ENCODE measurements at places on chromosomes 13 and 19. TPM values are rescaled to one million over a fixed set of nuclear protein-coding genes. Genes with fewer than 3 reads are reported as not detected.

DNA sequence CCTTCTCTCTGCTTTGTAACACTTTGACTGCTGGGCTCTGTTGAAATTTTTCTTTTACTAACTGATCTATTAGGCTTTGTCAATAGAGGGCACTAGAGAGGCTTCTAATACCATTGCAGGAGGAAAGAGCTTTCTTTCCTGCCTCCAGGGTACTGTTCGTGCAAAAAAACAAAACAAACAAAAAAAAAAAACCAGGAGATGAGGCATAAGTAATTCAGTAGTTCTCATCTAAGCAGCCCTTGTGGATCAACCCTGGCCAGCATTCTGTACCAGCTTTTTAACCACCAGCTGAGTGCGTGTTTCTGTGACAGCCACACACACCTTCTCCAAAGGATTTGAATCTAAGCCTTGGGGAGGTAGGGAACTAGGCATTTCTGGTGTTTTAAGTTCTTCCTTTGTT lies 1707.6 kb upstream of the SLC10A2 start:
- no peak overlapping the region for H3K27ac ChIP-seq
- H3K27me3 ChIP-seq = no peaks in the 10 kb centered on the region
- no peaks in the 10 kb centered on the region for H3K4me1 ChIP-seq
- no peak for DNase-seq
- H3K4me3 ChIP-seq = no peak overlapping the region

GRCh38 chr13:40682449-40683240 lies 16.2 kb upstream of the FOXO1 start:
- no peaks in the 10 kb centered on the region for H3K4me1 ChIP-seq
- H3K27me3 ChIP-seq = no peaks in the 10 kb centered on the region
- H3K36me3 ChIP-seq = no peaks in the 10 kb centered on the region
- DNase-seq = no peak
- no peak overlapping the region for H3K27ac ChIP-seq

GRCh38 chr13:30616927-30617314 lies 799 bp upstream of the USPL1 start:
- H3K27ac ChIP-seq = peak overlapping the region; percentile 74
- no peaks in the 10 kb centered on the region for H3K36me3 ChIP-seq
- H3K27me3 ChIP-seq = no peaks in the 10 kb centered on the region
- DNase-seq = no peak

DNA sequence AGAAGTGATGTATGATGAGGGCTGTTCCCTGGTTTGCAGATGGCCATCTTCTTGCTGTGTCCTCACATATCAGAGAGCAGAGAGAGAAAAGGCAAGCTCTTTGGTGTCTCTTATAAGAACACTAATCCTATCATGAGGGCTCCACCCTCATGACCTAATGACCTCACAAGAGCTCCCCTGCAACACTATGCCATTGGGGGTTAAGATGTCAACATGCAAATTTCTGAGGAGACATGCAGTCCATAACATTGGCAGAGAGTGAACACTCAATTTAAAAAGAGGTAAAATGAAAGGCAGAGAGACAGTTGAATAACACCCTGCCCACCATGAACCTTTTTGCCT lies 10.9 kb downstream of the FAM187B start:
- H3K27ac ChIP-seq = no peak overlapping the region
- H3K4me3 ChIP-seq = no peak overlapping the region
- H3K36me3 ChIP-seq = no peaks in the 10 kb centered on the region
- H3K4me1 ChIP-seq = no peaks in the 10 kb centered on the region

GRCh38 chr19:10694706-10695307 lies 6.4 kb upstream of the QTRT1 start:
- no peaks in the 10 kb centered on the region for H3K36me3 ChIP-seq
- no peaks in the 10 kb centered on the region for H3K4me1 ChIP-seq
- no peak for DNase-seq
- H3K27ac ChIP-seq = no peak overlapping the region
- no peaks in the 10 kb centered on the region for H3K27me3 ChIP-seq

GRCh38 chr19:14114854-14115253 lies 2.7 kb downstream of the PRKACA start:
- peak overlapping the region; percentile 36 for H3K27ac ChIP-seq
- peak; percentile 82 for DNase-seq
- no peaks in the 10 kb centered on the region for H3K27me3 ChIP-seq

DNA sequence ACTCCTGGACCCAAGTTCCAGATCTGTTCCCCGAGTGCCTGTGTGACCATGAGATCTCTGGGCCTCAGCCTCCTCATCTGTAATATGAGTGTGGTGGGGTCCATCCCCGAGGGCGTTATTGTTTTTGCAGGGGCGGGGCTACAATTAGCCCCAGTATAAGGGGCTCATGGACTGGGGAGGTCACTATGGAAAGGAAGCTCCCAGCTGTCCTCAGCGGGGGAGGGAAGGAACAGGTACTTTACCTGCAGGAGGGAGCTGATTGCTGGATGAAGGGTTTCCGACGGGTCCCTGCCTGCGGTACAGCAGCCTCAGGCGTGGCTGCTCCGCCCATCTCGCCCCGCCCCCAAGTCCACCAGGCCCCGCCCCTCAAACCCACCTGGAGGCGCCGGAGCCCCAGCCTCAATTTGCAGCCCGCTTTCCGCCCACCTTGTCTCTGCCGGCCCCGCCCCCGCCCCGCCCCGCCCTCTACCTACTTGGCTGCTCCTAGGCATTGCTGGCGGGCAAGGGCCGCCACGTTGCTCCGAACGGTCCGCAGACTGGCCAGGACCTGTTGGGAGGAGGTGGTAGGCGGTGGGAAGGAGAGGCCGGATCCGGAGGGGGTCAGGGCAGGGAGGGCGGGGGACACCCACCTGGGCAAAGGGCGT lies 5.5 kb downstream of the PDE4C start:
- no peaks in the 10 kb centered on the region for H3K27me3 ChIP-seq
- no peak overlapping the region for H3K27ac ChIP-seq
- H3K36me3 ChIP-seq = no peaks in the 10 kb centered on the region

RUBCNL gene
- 1.3 TPM for polyA plus RNA-seq

DNA sequence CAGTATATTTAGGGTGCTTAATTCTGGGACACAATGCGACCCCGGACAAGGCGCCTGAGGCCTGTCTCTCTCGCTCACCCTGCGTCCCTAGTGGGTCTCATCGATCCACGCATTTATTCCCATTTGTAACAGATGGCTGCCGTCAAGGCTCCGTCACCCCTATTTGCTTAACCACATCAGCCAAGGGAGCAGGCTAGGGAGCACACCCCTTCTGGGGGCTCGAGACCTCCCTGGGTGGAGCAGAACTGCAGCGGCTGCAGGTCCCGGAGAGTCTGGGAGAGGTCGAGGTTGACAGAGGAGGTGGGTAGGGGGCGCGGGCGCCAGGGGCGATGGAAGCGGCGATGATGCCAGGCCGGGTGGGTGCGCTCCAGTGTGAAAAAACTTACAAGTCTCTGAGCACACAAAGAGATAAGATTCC lies 507 bp downstream of the ALG5 start:
- no peak overlapping the region for H3K27ac ChIP-seq
- H3K4me1 ChIP-seq = peaks cover 4% of the 10 kb centered on the region
- H3K27me3 ChIP-seq = no peaks in the 10 kb centered on the region

DNA sequence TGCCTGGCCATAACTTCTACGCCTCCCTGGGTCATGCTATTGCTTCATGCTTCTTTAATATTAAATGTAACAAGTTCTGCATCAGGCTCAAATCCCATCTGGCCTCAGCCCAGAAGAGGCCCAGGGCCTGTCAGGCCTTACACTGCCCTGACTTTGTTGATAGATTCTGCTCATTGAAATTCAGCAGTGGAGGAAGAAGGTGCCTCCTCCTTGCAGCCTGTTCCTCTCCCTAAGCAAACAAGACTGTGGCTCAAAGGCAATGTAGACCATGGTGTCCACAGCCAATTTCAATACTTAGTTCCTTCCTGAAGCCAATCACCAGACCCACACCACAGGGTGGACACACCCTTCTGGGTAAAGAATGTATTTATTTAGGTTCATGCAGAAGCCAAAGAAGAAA lies 59.4 kb downstream of the LACC1 start:
- no peak overlapping the region for H3K4me3 ChIP-seq
- no peaks in the 10 kb centered on the region for H3K4me1 ChIP-seq
- H3K27me3 ChIP-seq = no peaks in the 10 kb centered on the region
- H3K36me3 ChIP-seq = no peaks in the 10 kb centered on the region

PEAK3 gene
- polyA plus RNA-seq = 0.88 TPM

DNA sequence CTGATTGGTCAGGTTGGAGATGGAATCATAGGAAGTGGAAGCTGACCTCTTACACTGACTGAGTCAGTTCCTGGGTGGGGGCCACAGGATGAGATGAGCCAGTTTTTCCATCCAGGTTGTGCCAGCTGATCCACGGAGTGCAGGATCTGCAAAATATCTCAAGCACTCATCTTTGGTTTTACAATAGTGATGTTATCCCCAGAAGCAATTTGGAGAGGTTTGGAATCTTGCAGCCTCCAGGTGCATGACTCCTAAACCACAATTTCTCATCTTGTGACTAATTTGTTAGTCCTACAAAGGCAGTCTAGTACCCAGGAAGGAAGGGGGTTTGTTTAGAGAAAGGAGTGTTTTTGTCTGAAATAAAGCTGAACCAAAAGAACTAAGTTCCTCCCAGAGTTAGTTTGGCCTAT lies 212.8 kb downstream of the SLITRK6 start:
- H3K27me3 ChIP-seq = no peaks in the 10 kb centered on the region
- H3K36me3 ChIP-seq = no peaks in the 10 kb centered on the region
- no peaks in the 10 kb centered on the region for H3K4me1 ChIP-seq
- no peak for DNase-seq
- H3K4me3 ChIP-seq = no peak overlapping the region
- no peak overlapping the region for H3K27ac ChIP-seq

Data from aorta (tissue), 5 donors.